Stimulated activated CD4-positive, alpha-beta T cell treated with anti-CD3 and anti-CD28 coated beads, Interleukin-1b, Interleukin-23, amount 100 ng/mL, for 1 hour (primary cell): ENCODE measurements at places on chromosomes 7 and 10.

GRCh38 chr10:49508654-49509053 is 30.3 kb downstream of the ERCC6 start:
- no peak for DNase-seq

DNA sequence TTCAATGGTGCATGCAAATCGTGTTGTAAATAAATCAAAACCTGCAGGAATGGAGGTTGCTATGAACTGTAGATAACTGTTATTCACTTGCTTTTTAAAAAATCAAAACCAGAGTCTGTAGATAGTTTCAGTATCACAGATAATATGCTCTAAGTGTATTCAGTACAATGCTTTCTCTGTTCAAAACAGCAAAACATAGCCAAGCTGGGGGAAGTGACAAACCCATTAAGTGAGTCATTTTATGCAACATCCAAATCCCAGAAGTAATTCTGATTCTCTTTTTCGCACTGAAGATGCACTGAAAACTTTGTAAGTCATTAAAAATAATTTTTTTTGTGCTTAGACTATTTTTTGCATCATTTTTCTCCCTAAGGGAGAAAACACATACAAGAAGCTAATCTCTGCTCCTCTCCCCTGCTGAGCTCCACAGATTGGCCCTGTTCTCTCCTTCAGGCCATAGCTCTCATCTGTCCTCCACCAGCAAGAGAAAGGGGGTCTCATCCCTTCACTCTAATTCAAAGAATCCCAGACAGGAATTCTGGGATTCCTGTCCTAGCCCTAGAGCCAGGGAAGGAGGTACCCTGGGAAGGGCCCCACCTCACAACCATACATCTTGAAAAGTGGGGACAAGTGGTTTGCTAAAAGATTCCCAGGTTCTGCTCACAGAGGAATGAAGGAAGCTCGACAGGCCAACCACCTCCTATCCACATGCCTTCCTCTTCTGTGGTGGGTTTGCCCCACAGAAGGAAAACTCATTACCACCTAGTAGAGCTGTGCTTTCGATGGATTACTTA is 4.9 kb downstream of the PRTFDC1 start:
- no peak for DNase-seq

DNA sequence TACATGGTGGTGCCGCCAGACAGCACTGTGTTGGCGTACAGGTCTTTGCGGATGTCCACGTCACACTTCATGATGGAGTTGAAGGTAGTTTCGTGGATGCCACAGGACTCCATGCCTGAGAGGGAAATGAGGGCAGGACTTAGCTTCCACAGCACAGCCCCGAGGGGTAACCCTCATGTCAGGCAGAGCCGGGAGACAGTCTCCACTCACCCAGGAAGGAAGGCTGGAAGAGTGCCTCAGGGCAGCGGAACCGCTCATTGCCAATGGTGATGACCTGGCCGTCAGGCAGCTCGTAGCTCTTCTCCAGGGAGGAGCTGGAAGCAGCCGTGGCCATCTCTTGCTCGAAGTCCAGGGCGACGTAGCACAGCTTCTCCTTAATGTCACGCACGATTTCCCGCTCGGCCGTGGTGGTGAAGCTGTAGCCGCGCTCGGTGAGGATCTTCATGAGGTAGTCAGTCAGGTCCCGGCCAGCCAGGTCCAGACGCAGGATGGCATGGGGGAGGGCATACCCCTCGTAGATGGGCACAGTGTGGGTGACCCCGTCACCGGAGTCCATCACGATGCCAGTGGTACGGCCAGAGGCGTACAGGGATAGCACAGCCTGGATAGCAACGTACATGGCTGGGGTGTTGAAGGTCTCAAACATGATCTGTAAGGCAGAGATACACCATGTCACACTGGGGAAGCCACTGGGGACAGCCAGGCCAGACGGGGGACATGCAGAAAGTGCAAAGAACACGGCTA is 104.6 kb upstream of the TNRC18 start:
- no peak for DNase-seq

DNA sequence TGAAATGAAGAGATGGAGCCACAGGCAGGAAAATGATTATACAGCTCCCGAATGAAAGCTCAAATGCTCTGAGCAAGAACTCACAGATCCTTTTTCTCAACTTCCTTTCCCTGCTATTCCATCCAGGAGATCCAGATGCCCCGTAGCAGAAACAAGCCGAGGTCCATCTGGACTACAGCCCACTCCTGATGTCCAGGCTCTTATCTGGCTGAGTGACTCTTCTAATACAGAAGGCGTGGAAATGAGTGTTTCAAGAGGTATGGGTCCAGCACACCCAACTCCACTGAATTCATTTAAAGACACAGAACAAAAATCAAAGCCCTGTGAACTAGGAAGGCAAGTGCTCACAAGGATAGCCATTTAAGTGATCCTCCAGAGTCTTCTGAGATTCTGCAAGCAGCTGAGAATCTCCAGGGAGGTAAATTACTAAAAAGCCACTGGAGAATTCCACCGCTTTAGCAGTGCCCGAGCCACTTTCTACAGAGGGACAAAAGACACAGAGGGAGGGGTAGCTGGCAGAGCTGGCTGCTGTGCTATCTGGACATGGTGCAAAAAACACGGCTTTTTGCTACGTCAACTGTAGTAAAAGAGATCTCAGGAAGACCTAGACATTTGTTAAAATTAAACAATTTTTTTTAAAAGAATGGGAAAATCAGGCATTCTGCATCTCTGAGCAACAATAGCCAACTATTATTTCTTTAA is 24.5 kb downstream of the FAM171A1 start:
- no peak for DNase-seq

DNA sequence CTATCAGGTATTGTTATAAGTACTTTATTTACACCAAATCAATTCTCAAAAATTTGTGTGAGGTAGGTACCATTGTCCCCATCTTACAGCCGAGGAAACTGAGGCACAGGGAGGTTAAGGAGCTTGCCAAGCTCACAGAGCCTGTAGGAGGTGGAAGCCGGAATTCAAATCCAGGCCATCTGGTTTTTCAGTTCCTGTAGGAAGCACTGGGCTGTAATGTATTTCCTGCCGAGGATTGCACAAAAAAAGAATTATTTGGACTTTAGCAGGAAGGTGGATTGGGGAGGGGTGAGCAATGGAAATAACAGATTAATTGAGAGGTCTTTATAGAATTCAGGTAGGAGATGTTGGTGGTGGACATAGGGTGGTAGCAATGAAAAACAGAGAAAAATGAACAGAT is 315.3 kb upstream of the AUTS2 start:
- DNase-seq: no peak
